ENCODE measurements at places on chromosomes 4 and X.

DNA sequence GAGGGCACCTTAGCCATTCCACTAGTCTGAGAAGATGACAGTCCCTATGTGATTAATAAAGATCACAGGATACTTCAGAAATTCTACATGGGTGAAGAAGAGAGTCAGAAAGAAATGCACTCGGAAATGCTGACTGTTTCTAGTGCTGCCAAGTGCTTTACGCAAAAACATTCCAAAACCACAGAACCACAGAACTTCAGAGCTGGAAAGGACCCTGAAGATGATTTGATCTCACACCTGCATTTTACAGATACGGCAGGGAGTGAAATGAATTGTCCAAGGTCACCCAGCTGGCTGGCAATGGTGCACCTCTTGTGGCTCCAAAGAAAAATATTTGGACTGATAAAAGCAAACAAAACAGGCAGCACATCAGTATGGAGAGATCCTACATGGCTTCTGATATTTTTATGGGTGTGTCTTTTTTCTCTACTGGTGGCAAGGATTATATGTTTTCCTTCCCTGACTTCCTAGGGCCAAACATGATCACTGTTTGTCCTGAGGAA lies 115.9 kb downstream of the MAML3 start:
- no peak for DNase-seq

DNA sequence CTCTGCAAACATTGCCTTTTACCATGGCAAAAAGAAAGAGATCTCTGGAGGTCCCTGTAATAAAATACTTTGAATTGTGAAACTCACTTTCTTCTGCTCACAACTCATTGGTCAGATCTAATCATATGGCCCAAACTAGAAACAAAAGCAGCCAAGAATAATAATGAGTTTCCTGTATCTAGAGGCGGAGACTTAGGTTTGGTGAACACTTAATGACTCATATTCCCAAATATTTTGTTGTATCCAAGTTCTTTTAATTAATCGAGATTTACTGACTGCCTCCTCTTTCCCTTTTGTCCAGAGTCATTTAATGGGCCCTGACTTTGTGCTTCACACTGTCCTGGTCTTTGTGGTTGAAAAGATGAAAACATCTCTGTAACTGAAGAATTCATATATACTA lies 190.6 kb downstream of the CCSER1 start:
- no peak for DNase-seq

- DNase-seq, result no peak
Observed at GRCh38 chr4:128571747-128572146, 237.8 kb upstream of the JADE1 start.

DNA sequence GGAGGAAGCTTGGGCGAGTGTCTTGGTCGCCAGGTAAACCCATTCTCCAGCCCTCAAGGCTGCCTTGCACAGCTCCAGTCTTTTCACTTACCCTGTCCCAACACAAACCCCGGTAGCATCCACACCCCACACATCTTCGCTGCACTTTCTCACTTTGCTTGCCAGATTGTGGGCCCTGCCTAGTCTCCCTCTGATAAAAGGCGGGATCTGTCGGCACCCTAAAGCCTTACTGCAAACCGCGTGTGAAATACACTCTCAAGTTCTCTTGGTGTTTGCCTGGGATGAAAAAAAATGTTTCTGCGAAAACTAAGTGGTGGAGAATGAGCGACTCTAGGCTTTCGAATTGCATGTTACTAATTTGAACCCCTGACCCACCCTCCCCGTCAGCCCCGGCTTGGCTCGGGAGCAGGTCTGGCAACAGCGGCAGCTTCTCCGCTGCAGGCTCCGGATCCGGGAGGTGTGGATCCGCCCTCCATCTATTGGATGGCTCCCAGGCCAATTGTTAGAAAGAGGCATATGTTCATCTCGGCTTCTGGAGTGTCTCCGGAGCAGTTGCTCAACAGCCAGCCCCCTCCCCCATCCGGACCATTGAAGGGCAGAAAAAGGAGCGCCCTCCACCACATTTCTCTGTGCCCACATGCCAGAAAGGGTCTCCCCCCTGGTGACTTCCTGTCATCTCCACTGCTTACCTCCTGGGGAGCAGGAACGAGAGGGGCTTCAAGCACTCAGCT lies 3.0 kb upstream of the CITED1 start:
- DNase-seq, result no peak

DNA sequence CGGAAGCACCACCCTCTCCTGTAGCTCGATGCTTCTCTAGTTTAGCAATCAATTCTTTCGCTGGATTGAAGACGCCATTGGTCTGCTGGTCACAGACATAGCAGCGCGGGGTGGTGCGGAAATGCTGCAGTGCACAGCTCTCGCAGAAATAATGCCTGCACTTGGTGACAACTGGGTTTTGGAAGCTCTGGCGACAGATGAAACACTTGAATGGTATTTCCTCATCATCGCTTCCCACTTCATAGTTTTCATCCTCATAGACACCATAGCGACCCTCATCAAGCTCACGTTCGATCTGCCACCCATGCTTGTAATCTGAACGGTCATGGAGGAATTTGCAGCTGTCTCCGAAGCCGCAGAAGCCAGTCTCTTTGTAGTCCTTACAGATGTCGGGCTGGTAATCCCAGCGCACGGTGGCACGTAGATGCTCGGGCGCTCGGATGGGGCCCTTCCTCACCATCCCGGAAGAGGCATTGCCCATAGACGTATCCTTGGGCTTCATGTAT lies 854 bp downstream of the RNF113A start:
- no peak for DNase-seq

DNA sequence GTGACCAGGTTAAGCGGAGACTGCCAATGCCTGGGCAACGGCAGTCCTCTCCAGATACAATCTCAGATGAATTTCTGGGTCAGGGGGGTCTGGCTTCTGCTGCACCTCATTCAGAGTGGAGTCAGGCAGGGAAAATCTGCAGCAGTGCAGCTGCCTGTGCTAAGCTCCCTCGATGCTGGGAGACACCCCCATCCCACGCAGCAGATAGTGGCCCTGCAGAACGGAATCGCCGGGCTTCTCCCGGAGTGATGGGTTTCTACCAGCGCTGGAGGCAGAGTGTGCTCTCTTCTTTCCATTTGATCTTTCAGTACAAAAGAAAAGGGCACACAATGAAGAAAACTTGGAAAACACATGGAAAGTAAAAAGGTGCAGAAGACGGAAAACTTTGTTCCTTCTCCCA lies 5.2 kb downstream of the ABLIM2 start:
- DNase-seq, result no peak

DNA sequence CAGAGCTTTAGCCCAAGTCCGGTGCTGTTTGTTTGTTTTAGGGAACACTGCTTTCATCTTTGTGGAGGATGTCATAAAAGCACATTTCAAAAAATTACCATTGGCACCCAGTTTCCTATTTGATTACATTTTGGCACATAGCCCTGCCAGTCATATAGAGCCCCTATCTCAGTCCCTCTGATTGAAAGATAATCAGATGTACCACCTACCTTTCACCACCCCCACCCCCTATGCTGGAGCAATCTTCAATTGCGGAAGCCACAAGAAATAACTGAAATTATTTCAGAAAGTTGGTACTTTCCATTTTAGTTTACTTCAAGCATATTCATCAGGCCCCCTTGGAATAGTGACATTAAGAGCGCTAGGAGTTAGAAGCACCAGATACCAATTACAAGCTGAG lies 136.7 kb upstream of the RPL34 start:
- no peak for DNase-seq

DNA sequence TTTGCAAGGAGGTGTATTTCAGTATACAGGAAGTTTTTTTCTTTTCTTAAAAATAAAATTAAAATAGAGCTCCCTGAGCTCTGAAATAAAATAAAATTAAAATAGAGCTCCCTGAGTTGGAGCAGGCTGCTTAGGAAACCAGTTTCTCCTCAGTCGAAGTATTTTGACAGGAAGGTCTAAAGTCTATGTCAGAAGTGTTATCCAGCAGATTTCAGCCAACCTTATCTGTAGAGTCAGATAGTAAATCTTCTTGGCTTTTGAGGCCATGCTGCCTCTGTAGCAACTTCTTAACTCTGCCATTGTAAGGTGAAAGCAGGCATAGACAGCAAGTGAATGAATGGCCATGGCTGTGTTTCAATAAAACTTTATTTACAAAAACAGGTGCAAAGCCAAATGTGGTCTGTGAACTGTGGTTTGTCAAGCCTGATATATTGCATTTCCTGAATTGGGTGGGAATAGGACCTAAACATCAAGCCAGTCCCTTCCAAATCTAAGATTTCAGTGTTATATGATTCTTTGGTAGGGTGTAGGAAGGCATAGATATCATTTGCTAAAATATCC lies 9.5 kb upstream of the KLKB1 start:
- DNase-seq, result no peak

DNA sequence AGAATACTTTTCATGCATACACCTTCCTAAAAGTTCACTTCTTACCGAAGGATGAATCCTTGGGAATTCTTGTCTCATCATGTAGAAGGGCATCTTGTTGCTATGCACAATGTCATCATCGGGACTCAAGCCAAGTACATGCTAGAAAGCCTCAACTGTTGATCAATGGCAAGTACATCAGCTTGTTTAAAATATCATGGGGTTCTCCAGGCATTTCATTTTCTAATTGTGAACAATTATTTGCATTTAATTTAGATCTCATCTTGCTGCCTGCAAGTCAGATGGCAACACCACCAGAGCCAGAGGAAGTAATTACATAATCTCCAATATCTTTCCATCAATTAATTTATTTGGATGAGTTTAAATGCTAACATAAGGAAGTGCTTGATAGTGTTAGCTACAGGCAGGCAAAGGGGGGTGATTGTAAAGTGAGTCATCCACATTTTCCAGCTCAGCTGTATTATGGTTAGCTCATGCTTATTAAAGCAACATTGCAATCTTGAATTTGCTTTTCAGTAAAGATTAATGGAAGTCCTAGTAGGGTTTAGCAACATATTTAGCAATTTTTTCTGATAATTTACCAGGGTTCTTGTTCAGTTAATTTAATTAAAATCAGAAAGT lies 356.5 kb downstream of the CBLL2 start:
- DNase-seq, result no peak

- no peak for DNase-seq
Observed at GRCh38 chr4:162707962-162708361, 458.7 kb downstream of the NAF1 start.

- no peak for DNase-seq
Observed at GRCh38 chrX:72107320-72107719, 24.4 kb downstream of the RTL5 start.

DNA sequence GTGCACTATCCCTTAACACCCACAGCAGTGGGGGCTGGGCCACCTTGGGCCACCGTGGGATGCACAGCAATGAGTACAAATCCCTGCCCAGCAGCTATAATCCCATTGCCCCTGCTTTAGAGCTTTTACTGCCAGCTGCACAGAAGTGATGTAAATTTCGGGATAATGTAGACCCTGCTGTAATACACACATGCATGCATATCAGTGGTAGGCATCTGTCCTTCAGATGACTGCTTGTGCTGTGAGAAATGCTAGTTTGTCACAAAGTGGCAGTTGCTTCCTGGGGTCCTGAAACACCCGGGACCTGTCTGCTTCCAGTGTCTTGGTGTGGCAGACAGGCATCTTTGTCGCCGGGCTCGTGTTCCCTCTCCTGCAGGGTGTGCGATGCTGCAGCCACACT lies 14.1 kb downstream of the NSG1 start:
- no peak for DNase-seq

DNA sequence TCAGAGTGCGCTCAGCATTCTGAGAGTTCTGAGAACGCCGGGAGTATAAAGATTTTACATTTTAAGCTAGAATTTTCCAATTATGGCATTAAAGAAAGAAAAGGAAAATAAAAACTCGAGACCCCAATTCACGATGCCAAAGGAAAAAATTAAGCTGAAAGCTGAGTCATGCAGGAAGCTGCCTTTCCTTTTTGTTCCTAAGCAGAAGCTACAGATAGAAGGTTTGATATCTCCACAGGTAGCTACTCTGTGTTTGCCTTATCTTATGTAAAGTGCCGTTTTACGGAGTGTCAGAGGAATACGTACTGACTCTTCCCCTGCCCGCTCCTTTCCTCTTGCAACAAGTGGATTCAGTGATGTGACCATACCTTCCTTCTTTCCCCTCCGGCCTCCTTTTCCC lies 10.8 kb upstream of the SORBS2 start:
- no peak for DNase-seq

DNA sequence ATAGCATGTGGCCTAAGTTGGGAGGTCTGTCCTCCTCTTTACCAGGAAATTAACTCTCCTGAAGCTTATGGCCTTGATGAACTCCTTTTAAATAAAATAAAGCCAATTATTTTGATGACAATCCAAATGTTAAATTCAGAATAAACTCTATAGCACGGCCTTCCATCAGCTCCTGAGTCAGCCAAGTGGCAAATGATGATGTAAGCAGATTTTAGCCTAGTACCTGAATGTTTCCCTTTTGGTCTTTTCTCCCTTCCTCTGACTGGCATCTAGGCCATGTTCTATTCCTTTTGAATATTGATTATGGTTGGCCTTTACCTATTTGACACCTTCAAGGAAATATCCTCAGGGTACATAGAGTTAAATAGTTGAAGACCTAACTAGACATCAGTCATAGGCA lies 76.2 kb downstream of the PARM1 start:
- no peak for DNase-seq

DNA sequence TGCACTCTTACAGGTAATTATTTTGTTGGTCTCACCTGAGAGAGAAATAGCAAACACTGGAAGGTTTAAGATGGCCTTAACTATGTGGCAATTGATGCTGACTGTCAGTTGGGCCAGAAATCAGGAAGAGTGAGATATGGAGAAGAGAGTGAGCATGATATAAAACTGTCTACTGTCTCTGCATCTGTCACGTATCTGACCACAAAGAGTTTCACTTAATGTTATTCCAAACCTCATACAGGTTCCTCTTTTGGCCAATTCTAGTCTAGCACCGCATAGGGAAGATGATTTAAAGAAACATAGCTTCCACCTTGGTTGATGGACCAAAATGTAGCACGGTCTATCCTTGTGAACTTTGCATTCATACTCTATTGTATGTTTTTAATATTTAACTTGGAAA lies 381.0 kb upstream of the BOD1L1 start:
- DNase-seq, result no peak

- no peak for DNase-seq
Observed at GRCh38 chr4:10974371-10974770, 289.8 kb upstream of the CLNK start.

- DNase-seq, result no peak
Observed at GRCh38 chrX:149185087-149185486, 320.0 kb downstream of the IDS start.

DNA sequence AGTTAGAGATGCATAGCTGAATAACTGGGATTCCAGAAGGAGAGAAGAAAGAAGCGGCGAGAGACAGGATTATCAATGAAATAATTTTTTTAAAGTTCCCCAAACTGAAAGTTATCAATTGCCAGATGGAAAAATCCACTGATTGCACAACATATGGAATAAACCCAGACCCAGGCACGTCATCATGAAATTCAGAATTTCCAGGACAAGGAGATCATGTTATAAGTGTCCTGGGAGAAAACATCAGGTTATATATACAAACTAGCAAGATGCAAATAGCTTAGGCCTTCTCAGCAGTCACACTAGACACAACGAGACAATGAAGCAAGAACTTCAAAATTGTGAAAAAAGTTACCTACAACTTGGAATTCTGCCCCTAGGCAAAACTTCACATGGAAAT lies 200.0 kb downstream of the PALLD start:
- no peak for DNase-seq

Data from stimulated activated CD8-positive, alpha-beta memory T cell treated with anti-CD3 and anti-CD28 coated beads, Interleukin-7, amount 100 ng/mL, for 24 hours (primary cell).